ENCODE measurements at places on chromosomes 3 and 15. TPM values are rescaled to one million over a fixed set of nuclear protein-coding genes. Genes with fewer than 3 reads are reported as not detected.

- H3K4me3 ChIP-seq, result no peak overlapping the region
- no peak overlapping the region for H3K27ac ChIP-seq
- DNase-seq, result no peak
These were observed 474.2 kb upstream of the RGMA start for GRCh38 chr15:93563218-93563617.

GRCh38 chr15:69232144-69232543 is 66.6 kb upstream of the PAQR5 start:
- no peak for DNase-seq
- no peak overlapping the region for H3K27ac ChIP-seq
- H3K36me3 ChIP-seq, result no peaks in the 10 kb centered on the region
- H3K27me3 ChIP-seq, result no peaks in the 10 kb centered on the region

DNA sequence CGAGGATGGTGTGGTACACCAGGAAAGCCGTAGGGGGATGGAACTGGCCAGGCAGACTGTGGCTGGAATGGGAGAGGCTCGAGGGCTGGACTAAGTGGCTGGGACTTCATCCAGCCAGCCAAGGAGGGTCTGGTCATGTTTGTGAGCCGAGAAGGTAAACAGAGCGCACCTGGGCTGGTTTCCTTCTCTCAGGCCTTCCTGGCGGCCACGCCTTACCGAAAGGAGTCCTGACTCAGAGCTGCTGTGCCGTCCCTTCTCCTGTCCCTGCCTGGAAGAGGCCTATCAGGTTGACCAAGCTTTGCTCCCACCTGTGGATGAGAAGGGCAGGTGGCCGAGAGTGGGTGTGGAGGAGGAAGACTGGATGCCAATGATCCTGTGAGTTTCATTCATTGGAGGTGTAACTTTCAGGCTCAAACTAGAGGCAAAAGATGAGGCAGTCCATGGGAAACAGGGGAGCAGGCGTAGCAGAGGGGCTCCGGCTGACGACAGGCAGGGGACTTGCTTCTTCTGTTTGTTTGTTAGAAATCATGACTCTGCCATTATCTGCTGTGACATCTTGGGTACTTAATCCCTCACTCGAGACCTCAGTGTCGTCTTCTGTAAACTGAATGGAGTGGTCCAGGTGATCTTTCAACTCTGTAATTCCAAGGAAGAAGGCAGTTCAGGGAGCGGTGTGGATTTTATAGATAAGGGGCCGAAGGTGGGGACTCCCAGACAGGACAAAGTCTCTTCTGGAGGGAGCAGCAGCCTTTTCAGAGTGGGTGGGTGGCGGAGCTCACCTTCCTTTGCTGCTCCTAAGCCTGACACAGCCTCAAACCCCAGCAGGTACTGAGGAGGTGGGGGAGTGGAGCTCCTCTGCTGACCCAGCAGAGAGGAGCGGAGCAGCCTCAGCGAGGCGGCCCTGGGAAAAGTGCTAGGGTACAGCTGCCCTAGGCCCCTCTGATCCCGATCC is 71.8 kb upstream of the GATM start:
- DNase-seq, result peak; percentile 76
- H3K4me1 ChIP-seq, result no peaks in the 10 kb centered on the region
- H3K27ac ChIP-seq, result no peak overlapping the region
- H3K4me3 ChIP-seq, result no peak overlapping the region
- H3K36me3 ChIP-seq, result no peaks in the 10 kb centered on the region

GRCh38 chr3:36408146-36408545 is 27.8 kb downstream of the STAC start:
- no peaks in the 10 kb centered on the region for H3K27me3 ChIP-seq
- no peak overlapping the region for H3K4me3 ChIP-seq
- H3K36me3 ChIP-seq, result no peaks in the 10 kb centered on the region
- no peak for DNase-seq

- H3K27ac ChIP-seq, result no peak overlapping the region
- no peak for DNase-seq
- H3K36me3 ChIP-seq, result no peaks in the 10 kb centered on the region
These were observed 93.1 kb downstream of the C3orf70 start for GRCh38 chr3:185059766-185060165.

DNA sequence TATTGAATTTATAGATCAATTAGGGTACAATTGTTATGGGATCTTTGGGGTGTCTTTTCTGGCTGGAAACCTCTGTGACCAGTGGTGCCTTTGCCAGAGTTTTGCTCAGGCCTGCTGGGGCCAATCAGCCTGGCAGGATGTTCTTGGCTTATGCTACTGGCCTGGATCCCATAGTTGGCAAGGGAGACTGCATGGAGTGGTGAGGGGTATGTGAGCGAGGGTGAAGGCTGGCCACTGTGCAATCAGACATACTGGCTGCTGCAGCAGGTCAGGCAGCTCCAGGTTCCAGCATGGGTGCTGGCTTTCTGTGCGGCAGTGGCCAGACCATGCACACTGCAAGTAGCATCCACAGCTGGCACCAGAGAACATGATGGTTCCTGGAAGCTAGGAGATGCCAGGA is 1053.2 kb upstream of the GBE1 start:
- H3K4me1 ChIP-seq, result no peaks in the 10 kb centered on the region
- no peaks in the 10 kb centered on the region for H3K36me3 ChIP-seq
- no peak overlapping the region for H3K27ac ChIP-seq
- no peak overlapping the region for H3K4me3 ChIP-seq
- no peak for DNase-seq

GRCh38 chr3:35638980-35639253 is 408 bp upstream of the ARPP21 start:
- H3K27ac ChIP-seq, result no peak overlapping the region
- DNase-seq, result peak; percentile 6
- no peaks in the 10 kb centered on the region for H3K36me3 ChIP-seq
- peaks cover 41% of the 10 kb centered on the region for H3K27me3 ChIP-seq
- H3K4me1 ChIP-seq, result peaks cover 5% of the 10 kb centered on the region

GRCh38 chr15:59283717-59284391 is 77.2 kb downstream of the LDHAL6B start:
- no peak overlapping the region for H3K27ac ChIP-seq
- no peaks in the 10 kb centered on the region for H3K27me3 ChIP-seq
- H3K36me3 ChIP-seq, result no peaks in the 10 kb centered on the region
- no peaks in the 10 kb centered on the region for H3K4me1 ChIP-seq

GRCh38 chr3:11288786-11289637 is 16.8 kb downstream of the ATG7 start:
- H3K27me3 ChIP-seq, result no peaks in the 10 kb centered on the region
- no peaks in the 10 kb centered on the region for H3K36me3 ChIP-seq
- H3K4me1 ChIP-seq, result no peaks in the 10 kb centered on the region
- no peak overlapping the region for H3K27ac ChIP-seq
- DNase-seq, result no peak

GRCh38 chr15:62068810-62069167 is 2.0 kb downstream of the C2CD4A start:
- DNase-seq, result no peak
- H3K4me1 ChIP-seq, result peaks cover 13% of the 10 kb centered on the region
- peak overlapping the region; percentile 61 for H3K4me3 ChIP-seq
- peak overlapping the region; percentile 88 for H3K27ac ChIP-seq
- H3K27me3 ChIP-seq, result no peaks in the 10 kb centered on the region

DNA sequence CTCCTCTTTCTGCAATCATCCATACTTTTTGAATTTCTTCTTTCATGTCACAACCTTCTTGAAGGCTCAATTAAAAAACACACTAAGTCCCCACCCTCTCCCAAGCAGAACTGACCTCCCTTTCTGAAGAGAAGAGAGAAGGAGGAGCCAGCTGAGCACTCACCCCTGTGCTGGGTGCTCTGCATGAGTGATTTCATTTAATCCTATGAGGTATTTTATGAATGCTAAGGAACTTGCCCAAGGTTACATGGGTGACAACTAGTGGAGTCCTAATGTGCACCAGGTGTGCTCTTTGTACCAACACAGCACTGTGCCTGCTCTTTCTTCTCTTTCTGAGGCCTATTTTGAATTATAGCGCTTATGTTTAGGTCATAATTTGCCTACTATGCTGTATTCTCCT is 135.6 kb downstream of the DUT start:
- no peak for DNase-seq
- H3K27ac ChIP-seq, result no peak overlapping the region
- no peak overlapping the region for H3K4me3 ChIP-seq
- H3K27me3 ChIP-seq, result no peaks in the 10 kb centered on the region

DNA sequence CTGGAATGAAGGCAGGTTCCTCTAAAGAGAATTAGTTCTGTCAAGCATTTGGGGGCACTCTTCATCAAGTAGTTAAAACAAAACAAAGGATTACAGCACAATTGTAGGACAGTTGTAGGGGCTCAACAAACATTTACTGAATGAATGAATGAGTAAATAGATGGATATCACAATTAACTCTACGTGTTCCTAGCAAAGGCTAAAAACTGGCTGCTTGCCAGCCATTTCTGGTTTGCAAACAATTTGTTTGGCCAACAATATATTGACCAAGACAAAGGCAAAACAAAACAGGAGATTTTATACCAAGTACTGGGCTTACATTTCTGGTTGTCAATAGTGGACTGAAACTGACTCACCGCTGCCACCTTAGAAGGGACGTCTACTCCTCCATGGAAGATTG is 116.8 kb downstream of the ZNF280D start:
- no peak overlapping the region for H3K4me3 ChIP-seq
- H3K4me1 ChIP-seq, result no peaks in the 10 kb centered on the region
- no peak for DNase-seq
- H3K27me3 ChIP-seq, result no peaks in the 10 kb centered on the region
- H3K27ac ChIP-seq, result no peak overlapping the region

DNA sequence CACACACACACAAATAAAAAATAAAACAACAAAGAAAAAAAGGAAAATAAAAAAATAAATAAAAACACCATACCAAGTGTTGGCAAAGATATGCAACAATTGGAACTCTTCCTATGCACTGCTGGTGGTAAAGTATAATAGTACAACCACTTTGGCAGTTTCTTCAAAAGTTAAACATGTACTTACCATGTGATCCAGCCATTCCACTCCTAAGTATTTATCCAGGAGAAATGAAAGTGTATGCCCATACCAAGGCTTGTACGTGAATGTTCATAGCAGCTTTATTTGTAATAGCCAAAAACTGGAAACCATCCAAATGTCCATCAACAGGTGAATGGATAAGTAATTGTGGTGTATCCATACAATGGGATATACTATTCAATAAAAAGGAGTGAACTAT is 17.0 kb downstream of the WDR93 start:
- H3K4me3 ChIP-seq, result no peak overlapping the region
- H3K36me3 ChIP-seq, result no peaks in the 10 kb centered on the region
- H3K27me3 ChIP-seq, result no peaks in the 10 kb centered on the region
- no peak overlapping the region for H3K27ac ChIP-seq

DNA sequence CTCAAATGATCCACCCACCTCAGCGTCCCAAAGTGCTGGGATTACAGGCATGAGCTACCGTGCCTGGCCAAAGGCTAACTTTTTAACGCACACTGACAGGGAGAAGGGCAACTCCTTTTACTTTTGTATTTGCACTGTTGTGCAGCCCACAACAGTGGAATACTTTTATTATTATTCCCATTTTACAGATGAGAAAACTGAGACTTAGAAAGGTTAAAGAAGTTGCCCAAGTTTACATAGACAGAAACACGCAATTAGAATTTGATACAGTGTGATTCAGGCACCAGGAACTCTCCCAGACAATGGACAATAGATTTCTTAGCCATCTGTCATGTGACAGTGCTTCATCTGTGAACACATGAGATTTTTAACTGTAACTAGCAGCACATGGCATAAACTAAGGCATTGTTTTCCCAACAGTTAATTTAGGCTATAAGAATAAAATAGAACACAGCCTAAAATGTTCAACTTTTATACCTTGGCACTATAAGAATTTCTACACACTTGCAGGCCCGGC is 18.8 kb downstream of the STAG1 start:
- no peak for DNase-seq
- H3K4me3 ChIP-seq, result no peak overlapping the region
- no peak overlapping the region for H3K27ac ChIP-seq
- H3K4me1 ChIP-seq, result peaks cover 17% of the 10 kb centered on the region
- no peaks in the 10 kb centered on the region for H3K27me3 ChIP-seq
- no peaks in the 10 kb centered on the region for H3K36me3 ChIP-seq

The MCF2L2 gene
- total RNA-seq, result 2.0 TPM

The ITIH1 gene
- total RNA-seq, result 0.35 TPM

The CEP19 gene
- 0.25 TPM for total RNA-seq

The MINAR1 gene
- 2.3 TPM for total RNA-seq

The ATG3 gene
- total RNA-seq, result 25.4 TPM

The B3GALNT1 gene
- total RNA-seq, result 7.7 TPM

The PLA2G4F gene
- 0.14 TPM for total RNA-seq

The ICE2 gene
- total RNA-seq, result 23.8 TPM
